Glutamatergic neuron (in vitro differentiated cells): ENCODE measurements at places on chromosomes 5 and 9. TPM values are rescaled to one million over a fixed set of nuclear protein-coding genes. Genes with fewer than 3 reads are reported as not detected.

GRCh38 chr5:74582853-74583252, 57.7 kb downstream of the ENC1 start:
- no peaks in the 10 kb centered on the region for H3K27me3 ChIP-seq
- peaks cover 2% of the 10 kb centered on the region for H3K4me1 ChIP-seq
- H3K27ac ChIP-seq, result no peak overlapping the region
- DNase-seq, result no peak
- no peak overlapping the region for H3K4me3 ChIP-seq
- no peaks in the 10 kb centered on the region for H3K36me3 ChIP-seq

DNA sequence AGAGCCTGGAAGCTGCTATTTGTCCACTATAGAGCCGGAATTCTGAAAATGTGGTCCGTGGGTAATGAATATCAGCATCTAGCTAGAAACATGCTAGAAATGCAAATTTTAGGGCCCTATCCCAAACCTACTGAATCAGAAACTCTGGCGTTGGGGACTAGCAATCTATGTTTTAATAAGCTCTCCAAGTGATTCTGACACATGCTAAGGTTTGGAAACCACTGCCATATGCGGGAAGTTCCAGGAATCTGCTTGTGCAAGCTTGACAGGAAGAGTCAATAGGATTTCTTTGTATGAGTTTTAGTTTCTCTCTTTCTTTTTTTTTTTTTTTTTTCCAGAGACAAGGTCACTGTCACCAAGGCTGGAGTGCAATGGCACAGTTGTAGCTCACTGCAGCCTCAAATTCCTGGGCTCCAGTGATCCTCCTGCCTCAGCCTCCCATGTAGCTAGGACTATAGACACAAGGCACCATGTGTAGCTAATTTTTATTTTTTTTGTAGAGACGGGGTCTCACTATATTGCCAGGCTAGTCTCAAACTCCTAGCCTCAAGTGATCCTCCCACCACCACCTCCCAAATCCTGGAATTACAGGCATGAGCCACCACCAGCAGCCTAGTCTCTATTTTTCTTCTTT, 26.4 kb upstream of the CARNMT1 start:
- no peak overlapping the region for H3K4me3 ChIP-seq
- no peaks in the 10 kb centered on the region for H3K36me3 ChIP-seq
- no peak for DNase-seq

- no peak overlapping the region for H3K4me3 ChIP-seq
- no peaks in the 10 kb centered on the region for H3K27me3 ChIP-seq
- H3K27ac ChIP-seq, result no peak overlapping the region
- H3K36me3 ChIP-seq, result no peaks in the 10 kb centered on the region
- DNase-seq, result no peak
Measured at GRCh38 chr5:31084871-31085270, 108.6 kb upstream of the CDH6 start.

DNA sequence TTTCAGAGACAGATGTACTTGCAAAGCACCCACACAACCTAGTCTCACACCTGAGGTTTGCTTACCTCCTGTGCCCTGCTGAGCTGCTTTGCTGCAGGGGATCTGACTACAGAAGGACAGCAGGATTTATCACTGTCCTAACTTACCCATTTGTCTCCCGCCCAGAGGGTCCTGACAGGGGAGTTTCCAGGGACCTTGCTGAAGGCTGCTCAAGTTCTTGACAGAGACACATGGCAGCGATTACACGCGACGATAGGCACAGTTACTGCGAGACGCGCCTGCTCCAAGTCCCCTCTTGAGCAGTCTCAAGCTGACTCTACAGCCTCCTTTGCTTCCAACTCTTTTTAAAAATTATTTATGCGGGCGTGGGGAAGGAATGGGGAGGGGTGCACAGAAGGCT, 24.6 kb upstream of the GALNT10 start:
- peak overlapping the region; percentile 9 for H3K4me3 ChIP-seq
- H3K4me1 ChIP-seq, result peaks cover 34% of the 10 kb centered on the region
- peaks cover 3% of the 10 kb centered on the region for H3K27me3 ChIP-seq
- no peak for DNase-seq
- H3K27ac ChIP-seq, result no peak overlapping the region

GDF9 gene
- total RNA-seq, result 0.69 TPM

IL9 gene
- total RNA-seq, result not detected

SHISAL2B gene
- not detected for total RNA-seq

ACTBL2 gene
- total RNA-seq, result not detected

C1QTNF2 gene
- total RNA-seq, result 1.0 TPM

KCNMB1 gene
- 0.29 TPM for total RNA-seq

GRCh38 chr9:136881691-136882108, 4.6 kb upstream of the TRAF2 start:
- H3K36me3 ChIP-seq, result no peaks in the 10 kb centered on the region
- no peak for DNase-seq
- H3K27me3 ChIP-seq, result peaks cover 2% of the 10 kb centered on the region
- H3K4me3 ChIP-seq, result no peak overlapping the region
- no peak overlapping the region for H3K27ac ChIP-seq

DNA sequence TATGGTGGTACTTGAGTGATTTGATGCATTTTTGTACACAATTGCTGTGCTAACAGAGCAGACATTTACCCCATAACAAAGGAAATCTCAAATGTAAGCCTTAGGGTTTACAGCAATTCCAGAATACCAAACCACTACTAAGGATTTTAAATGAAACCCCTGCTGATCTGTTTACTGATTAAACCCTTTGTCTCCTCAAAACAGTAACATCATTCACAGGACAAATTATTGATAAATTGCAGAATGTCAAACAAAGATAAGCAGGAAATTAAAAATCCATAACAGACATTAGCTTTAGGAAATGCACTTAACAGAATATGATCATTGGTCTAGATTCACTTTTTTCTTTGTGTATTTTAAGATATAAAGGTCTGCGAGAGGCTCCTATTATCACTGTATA, 1016.4 kb upstream of the DMAC1 start:
- H3K27ac ChIP-seq, result no peak overlapping the region
- peaks cover 25% of the 10 kb centered on the region for H3K4me1 ChIP-seq
- H3K36me3 ChIP-seq, result no peaks in the 10 kb centered on the region
- no peak overlapping the region for H3K4me3 ChIP-seq
- H3K27me3 ChIP-seq, result no peaks in the 10 kb centered on the region
- DNase-seq, result no peak

DNA sequence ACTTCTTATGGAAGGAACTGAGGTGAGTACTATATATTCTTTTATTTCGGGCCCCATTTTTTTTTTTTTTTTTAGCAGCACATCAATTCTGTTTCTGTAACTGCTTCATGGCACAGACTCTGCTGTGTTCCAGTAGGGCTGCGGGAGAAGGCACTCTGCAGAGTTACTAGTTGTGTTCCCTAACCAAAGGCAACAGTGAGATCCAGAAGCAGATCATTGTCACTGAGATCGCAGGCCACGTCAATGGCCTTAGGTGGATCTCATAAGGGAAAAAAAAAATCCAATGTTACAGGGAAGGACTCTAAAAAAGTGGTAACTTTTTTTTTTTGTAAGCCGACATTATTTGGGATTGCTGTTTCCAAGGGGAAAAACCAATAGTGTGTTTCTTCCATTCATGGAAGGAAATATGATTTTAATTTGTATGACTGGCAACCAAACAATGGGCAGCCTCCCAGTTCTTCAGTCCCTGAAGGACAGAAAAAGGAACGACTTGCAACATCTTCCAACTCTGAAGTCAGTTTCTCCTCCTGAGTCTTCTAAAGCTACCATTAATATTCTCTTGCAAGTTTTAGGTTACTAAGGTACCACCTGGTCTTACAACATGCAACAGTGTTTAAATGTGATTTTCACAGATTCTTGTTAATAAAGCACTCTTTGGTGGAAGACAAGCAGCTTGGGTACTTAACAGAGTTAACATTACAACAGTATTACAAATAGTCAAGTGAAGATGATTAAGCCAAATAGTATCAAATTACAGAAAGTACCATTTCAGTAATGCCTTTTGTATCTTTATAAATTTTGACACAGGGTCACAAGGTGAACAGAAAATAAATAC, 52.8 kb downstream of the HABP4 start:
- peaks cover 13% of the 10 kb centered on the region for H3K4me1 ChIP-seq
- H3K27ac ChIP-seq, result no peak overlapping the region
- DNase-seq, result no peak

GRCh38 chr5:72645064-72645846, 138.0 kb upstream of the ZNF366 start:
- DNase-seq, result no peak
- H3K27ac ChIP-seq, result no peak overlapping the region
- H3K4me1 ChIP-seq, result peaks cover 22% of the 10 kb centered on the region
- no peaks in the 10 kb centered on the region for H3K27me3 ChIP-seq
- H3K4me3 ChIP-seq, result no peak overlapping the region
- H3K36me3 ChIP-seq, result no peaks in the 10 kb centered on the region

- no peaks in the 10 kb centered on the region for H3K36me3 ChIP-seq
- H3K27ac ChIP-seq, result no peak overlapping the region
- peaks cover 12% of the 10 kb centered on the region for H3K4me1 ChIP-seq
- peaks cover under 1% of the 10 kb centered on the region for H3K27me3 ChIP-seq
- DNase-seq, result peak; percentile 98
Measured at GRCh38 chr9:128412120-128412790, 8.4 kb upstream of the CERCAM start.

GRCh38 chr5:103389846-103390245, 131.3 kb downstream of the MACIR start:
- H3K4me1 ChIP-seq, result peaks cover 3% of the 10 kb centered on the region
- H3K27ac ChIP-seq, result no peak overlapping the region
- H3K4me3 ChIP-seq, result no peak overlapping the region
- peaks cover 2% of the 10 kb centered on the region for H3K27me3 ChIP-seq
- peaks cover 2% of the 10 kb centered on the region for H3K36me3 ChIP-seq

DNA sequence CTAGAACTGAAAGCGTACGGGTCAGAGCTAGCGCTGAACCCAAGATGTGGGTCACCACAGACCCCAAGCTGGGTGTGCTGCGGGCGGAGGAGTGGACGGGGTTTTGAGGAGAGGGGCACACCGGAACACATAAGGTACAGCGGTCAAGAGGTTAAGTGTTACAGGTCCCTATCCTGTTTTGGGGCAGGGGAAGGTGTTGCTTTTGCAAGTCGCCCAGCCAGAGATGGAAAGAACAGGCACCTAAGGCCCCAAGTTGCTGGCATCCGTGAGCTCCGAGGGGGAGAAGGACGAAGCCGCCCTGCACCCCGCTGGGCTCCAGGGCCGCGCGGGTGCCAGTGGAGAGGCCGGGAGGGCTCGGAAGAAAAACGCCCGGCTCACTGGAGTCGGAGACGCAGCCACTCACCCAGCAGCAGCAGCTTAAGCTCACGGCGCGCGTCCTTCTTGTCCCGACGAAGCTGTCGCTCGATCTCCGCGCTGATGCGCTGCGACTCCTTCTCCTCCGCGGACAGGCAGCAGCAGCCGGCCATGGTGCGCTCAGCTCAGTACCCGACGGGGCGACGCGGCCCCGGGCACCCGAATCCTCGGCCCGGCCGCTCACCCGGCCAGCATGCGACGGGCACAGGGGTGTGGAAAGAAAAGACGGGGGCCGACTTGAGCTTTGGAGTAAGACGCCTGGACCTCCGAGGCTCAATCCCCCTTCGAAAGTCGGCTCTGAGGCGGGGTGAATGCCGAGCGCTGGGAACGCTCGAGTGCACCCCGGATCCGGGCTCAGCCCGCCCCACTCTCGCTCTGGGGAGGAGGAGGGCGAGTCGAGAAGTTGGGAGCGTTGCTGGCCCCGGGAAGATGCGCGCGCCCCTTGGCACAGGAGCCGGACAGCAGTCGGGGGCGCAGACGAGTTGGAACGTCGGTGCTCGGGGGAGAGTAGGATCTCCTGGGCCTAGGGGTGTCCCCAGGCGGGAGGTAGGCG, 572 bp downstream of the GNA14 start:
- H3K27me3 ChIP-seq, result peaks cover 10% of the 10 kb centered on the region
- H3K4me1 ChIP-seq, result peaks cover 2% of the 10 kb centered on the region
- peak; percentile 57 for DNase-seq
- no peak overlapping the region for H3K27ac ChIP-seq
- no peaks in the 10 kb centered on the region for H3K36me3 ChIP-seq

DNA sequence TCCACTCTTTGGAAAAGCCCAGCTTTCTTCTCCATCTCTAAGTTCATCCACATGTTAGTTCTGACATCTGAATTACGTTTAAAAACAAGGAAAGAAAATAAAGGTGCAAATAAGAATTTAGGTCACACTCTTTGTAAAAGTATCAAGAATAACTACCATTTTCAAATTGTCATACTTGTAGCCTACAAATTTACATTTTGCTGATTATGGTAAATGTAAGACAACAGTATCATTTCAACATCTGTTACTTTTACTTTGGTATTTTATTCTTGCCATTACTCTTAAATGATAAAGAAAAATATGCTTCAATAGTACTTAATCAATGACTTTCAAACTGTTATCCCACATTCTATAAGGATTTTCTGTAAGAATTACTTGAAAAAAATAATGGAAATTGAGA, 9.8 kb upstream of the PURA start:
- peaks cover 16% of the 10 kb centered on the region for H3K27me3 ChIP-seq
- no peak overlapping the region for H3K27ac ChIP-seq
- no peak overlapping the region for H3K4me3 ChIP-seq
- peaks cover 6% of the 10 kb centered on the region for H3K4me1 ChIP-seq

GRCh38 chr9:116504893-116505480, 182.1 kb upstream of the TRIM32 start:
- no peak overlapping the region for H3K27ac ChIP-seq
- H3K36me3 ChIP-seq, result no peaks in the 10 kb centered on the region
- H3K4me1 ChIP-seq, result no peaks in the 10 kb centered on the region

APBA1 gene
- 13.0 TPM for total RNA-seq

DNA sequence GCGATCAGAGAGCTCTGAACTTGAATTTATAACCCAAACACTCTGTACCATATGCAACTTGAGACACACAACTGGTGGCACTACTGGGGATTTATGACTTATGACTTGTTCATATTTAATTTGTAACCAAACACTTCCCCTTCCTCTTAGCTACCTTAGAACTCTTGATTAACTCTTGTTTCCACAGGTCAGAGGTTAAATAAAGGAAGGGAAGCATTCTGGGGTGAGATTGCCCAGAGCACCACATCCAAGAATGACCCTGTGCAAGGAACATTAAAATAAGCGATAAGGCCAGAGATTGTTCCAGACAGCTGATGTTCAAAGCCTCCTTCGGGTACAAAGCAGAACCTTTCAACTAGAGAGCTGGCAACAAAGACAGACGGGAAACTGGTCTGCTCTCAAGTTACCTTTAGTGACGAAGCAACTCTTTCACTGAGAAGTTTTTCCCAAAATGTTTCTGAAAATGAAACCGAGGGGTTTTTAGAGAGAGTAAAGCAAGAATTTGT, 242.6 kb downstream of the DENND1A start:
- no peaks in the 10 kb centered on the region for H3K4me1 ChIP-seq
- H3K27me3 ChIP-seq, result no peaks in the 10 kb centered on the region
- DNase-seq, result no peak
- H3K27ac ChIP-seq, result no peak overlapping the region

PHF19 gene
- total RNA-seq, result 18.9 TPM

ZFP37 gene
- 7.9 TPM for total RNA-seq

RGMB gene
- 95.9 TPM for total RNA-seq

TAL2 gene
- 1.6 TPM for total RNA-seq

DNA sequence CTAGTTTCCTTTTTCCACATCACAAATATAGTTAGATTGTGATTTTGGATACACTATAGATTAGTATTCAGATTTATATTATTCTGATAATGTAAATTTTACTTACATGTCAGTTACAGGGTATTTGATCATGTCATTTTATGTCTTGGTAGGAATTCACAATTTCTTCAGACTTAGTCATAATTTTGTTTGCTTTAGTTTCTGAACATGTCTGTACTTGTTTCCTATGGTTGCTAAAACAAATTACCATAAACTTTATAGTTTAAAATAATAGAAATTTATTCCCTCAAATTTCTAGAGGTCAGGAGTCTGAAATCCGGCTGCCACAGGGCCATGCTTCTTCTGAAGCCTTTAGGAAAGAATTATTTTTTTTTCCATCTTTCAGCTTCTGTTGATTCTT, 1817.2 kb upstream of the CDH9 start:
- no peaks in the 10 kb centered on the region for H3K36me3 ChIP-seq
- no peak for DNase-seq

ERP44 gene
- 19.3 TPM for total RNA-seq

GRCh38 chr9:120775859-120776258, 17.4 kb downstream of the FBXW2 start:
- no peak overlapping the region for H3K4me3 ChIP-seq
- H3K27ac ChIP-seq, result no peak overlapping the region
- no peaks in the 10 kb centered on the region for H3K36me3 ChIP-seq
- H3K4me1 ChIP-seq, result no peaks in the 10 kb centered on the region
